Stimulated activated CD4-positive, alpha-beta T cell treated with anti-CD3 and anti-CD28 coated beads, TNF-alpha, amount 100 ng/mL, for 1 hour (primary cell): ENCODE measurements at places on chromosomes 2 and 18.

GRCh38 chr18:56853961-56854360, 202.8 kb downstream of the WDR7 start:
- no peak for DNase-seq

DNA sequence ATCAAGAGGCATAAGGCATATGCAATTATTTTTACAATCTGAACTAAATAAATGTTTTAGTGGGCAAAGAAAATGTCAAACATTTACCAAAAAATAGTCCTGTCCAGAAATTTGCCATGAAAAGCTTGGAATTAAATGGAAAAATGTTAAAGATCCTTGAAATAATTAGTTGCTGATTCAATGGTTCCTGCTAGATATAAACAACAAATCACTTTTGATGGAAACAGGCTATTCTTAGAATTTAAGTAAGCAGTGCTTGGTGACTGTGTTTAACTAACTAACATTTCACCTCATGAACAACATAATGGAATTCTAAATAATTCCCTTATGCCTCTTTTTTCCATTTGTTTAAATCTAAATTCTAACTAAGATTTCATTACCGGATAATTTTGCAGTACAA, 3.9 kb downstream of the RND3 start:
- DNase-seq: no peak

GRCh38 chr2:136444323-136444722, 321.0 kb upstream of the THSD7B start:
- no peak for DNase-seq

DNA sequence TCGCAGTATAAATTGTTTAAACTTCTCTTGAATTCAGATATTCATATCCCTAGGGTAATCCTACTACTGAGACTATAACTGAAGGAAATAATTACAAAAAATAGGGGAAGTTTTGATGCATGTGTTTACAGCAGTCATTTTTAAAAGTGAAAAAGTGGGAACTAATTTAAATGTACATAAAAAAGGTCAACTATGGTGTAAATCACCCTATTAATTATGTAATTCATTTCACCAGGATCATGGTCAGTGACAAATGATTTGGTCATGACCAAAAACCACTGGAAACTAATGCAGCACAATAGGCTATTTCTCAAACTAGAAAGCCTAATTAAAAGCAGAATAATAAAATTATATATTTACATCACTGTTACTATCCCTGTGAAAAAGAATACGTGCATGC, 5.0 kb upstream of the CNGA3 start:
- no peak for DNase-seq

- DNase-seq: no peak
Observed at GRCh38 chr2:209525834-209526281, 102.0 kb downstream of the MAP2 start.

DNA sequence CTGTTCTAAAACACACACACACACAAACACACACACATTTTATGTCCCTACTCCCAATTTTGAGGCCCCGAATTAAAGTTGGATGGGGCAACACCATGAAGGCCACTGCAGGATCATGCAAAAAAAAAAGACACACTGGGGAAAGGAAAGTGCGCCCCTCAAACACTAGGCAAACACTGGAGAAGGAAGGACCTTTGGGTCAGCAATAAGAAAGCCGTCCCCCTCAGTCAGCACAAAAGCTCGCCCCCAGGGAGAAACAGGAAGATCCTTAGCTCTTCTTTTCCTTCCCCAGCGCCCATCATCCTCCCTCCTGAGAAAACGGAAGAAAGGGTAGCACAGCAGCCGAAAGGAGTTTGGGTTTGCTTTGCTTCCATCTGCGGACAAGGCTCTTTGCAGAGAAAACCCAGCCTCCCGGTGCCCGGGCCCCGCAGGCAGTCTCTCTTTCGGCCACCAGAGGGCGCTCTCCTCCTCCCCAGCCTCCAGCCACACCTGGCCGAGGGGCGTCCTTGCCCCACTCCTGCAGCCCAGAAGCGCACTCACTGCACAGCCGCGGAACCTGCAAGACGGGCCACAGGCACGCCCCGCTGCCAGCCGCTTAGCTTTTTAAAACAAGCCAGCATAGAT, 248.5 kb downstream of the CDH20 start:
- peak; percentile 64 for DNase-seq

DNA sequence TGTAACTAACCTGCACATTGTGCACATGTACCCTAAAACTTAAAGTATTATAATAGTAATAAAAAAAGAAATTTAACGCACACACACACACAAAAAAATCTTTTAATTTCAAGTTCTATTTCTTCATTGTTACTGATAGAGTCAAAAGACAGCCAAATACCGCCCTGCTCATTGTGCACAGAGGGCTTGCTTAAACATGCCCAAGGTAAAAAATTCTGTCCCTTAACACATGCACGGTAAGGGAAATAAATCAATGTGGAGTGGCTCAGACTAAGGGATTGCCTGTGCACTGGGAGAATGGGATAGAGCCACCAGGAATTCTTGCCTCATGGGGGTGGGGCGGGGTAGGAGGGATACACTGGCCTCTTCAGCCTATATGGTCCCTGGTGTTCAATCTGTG, 468.0 kb downstream of the NUP35 start:
- no peak for DNase-seq

GRCh38 chr2:88751768-88752167, 60.3 kb downstream of the RPIA start:
- no peak for DNase-seq

DNA sequence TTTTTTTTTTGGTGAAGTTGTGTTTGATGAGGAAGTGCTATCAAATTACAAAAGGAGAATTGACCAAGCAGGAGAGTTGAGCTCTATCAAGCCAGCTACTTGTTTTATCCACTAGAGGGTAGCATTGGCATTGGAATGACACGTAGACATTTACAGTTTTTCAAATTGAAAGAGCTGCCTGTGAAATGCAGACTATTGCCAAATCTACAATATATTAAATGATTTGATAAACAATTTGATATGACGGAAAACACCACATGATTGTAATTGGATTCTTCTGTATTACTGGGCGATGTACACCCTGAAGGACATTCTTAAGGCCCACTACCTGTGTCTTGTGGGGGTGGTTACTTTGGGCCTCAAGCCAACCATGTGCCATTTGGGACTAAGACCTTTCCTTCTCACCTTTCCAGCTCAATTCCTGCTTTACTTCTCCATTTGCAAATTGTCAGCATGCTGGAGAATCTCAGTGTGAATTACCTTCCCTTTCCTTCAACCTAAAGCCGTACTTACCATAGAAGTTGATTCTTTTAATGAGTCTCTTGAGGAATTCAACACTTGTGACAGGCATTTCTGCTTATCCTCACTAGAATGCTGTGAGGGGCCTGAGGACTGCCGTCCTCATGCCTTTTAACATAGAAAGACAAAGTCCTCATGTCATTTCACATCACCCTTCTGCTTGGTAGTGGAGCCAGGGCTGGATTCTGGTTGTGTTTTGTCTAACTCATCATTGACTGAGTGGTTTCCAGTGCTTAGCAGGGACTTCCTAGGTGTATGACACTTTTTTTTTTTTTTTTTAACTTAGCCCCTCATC, 134.8 kb upstream of the THUMPD2 start:
- no peak for DNase-seq

DNA sequence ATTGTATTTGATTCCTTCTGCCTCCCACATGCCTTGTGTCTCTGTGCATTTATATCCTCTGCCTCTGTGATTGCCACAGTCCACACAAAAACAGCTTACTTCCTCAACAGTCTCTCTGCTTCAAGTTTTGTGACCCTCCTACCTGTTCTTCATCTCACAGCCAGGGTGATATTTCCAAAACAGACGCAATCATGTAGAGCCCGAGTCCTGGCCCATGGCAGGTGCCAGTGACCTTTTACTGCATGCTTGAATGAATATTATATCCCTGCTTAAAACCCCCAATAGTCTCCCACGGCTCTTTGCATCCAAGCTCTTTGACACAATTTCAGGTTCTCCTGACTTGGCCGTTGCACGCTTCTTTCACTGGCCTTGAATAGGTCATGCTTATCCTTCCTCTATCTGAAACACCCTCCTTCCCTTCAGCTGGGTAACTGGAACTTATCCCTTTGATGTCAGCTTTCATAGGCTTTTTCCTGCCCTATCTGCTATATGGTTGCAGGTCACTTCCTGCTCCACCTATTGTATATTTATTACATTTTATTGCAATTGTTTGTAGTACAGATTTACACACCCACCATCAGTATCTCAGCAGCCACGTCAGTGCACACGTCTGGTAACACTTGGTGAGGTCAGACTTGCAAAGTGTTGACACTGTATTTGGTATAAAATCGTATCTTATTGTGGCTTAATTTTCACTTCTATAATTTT, 29.7 kb upstream of the IL1B start:
- DNase-seq: no peak

DNA sequence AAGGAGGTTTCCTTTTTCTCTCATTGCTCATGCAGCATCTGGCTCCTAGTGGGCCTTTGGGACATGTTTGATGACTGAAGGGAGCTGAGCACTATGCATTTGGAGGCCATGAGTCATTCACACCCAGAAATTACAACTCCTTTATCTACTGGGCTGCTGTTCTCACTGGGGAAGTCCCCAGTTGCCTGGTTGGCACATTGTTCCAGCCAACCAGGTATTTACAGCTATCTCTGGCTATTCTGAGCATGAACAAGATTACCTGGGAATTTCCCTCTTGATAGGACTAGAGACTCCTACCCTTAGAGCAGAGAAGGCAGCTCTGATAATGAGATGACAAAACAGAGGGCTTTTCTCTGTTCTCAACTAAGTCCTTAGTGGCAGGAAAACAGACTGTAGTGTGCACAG, 206.5 kb downstream of the SETBP1 start:
- no peak for DNase-seq

DNA sequence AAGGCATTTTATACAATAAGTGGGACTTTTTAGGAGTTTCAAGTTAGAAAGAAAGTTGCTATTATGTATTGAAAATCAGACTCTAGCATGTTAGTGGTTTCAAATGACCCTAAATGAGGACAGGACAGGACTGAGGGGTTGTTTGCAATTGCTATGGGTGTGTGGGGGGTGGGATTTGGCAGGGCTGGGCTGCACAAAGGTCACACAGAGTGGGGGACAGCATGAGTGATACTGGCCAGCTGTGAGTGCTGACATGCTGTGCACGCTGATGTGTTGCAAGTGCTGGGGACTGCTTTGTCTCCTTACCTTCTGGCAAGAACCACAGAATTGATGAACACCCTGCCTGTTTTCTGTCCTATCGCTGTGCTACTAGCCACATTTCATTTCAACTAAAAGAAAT, 29.8 kb downstream of the RNMT start:
- no peak for DNase-seq

DNA sequence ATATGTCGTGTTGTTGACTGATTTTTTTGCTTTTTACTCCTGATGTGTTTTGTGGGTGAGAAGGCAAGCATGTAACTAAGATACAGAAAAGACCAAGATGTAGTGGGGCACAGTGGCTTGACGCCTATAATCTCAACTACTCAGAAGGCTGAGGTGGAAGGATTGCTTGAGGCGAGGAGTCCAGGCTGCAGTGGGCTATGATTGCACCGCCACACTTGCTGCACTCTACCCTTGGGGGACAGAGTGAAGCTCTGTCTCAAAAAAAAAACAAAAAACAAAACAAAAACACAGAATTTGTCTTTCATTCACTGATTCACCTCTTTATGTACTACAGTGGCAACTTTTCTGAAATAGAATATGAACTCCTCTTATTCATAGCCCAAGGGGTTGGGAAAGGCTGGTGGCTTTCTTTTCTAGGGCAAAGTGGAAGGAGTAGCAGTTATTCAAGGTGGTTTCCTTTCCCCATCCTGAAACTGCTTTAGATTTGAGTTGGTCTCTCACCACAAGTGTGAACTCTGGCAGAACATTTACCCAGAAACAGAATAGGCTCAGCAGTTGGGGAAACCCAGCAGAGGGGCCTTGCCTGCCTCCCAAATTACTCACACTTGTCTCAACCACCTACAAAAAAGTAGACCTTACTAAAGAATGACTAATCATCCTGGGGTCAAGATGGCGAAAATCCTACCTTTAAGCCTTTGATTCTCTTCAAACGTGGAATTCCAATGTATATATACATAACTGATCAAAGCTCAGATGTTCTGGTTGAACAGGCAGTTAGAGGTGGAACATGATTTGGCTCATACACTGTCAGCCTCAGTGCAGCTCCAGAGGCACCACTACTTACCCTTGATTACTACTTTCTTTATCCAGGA, 6.5 kb downstream of the TANK start:
- no peak for DNase-seq

- no peak for DNase-seq
Observed at GRCh38 chr2:209474960-209475359, 51.1 kb downstream of the MAP2 start.

DNA sequence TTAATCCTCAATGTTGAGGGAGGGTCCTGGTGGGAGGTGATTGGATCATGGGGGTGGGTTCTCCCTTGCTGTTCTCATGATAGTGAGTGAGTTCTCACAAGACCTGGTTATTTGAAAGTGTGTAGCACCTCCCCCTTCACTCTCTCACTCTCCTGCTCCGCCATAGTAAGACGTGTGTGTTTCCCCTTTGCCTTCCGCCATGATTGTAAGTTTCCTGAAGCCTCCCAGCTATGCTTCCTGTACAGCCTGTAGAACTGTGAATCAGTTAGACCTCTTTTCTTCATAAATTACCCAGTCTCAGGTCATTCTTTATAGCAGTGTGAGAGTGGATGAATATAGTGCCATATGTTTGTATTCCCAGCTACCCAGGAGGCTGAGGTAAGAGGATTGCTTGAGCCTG, 9.6 kb downstream of the IL1B start:
- no peak for DNase-seq

DNA sequence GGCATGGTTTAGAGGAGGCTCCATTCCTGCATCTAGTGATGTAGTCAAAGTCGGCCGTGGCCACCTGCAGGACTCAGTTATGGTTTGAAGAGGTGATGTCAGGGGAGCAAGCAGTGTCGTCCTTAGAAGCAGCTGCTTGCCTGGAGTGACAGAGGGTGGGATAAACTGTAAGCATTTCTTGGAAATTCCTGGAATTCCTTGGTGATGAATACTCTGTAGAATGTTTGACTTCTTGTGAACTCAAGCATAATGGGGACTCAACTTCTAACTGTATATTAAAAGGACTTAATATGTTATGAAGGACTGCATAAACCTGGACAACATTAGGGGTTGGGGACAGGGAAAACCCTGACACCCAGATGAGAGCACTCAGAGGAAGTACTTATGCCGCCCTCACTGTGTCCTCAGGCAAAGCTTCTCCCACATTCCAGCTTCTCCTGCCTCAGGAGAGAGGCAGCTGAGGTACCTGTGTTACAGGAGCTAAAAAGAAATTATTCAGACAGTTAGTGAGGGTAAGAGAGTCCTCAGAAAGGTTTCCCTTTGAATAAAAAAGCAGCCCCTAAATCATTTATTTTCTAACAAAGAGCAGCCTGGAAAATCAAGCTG, 459.9 kb upstream of the CELF4 start:
- no peak for DNase-seq

DNA sequence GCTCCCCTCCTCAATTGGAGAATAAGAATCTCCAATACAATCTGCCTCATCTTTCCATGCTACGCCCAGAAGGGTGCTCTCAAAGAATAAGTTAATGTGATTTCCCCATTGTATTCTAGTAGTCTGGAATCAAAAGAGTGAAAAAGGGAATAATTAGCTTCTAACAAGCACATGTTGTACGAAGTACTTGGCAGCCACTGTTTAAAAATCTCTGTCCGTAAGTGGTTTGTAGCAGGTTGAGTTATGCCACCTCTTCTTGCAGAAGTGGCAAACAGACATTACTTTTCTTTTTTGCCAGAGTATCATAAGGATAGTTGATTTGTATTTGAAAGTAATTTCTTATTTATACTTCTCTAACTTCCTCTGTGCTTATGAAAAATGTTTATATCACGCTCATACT, 184.7 kb downstream of the CD226 start:
- DNase-seq: no peak
